Stimulated activated CD8-positive, alpha-beta memory T cell treated with anti-CD3 and anti-CD28 coated beads, Interleukin-7, amount 100 ng/mL, for 24 hours (primary cell): ENCODE measurements at places on chromosomes 6 and 20.

DNA sequence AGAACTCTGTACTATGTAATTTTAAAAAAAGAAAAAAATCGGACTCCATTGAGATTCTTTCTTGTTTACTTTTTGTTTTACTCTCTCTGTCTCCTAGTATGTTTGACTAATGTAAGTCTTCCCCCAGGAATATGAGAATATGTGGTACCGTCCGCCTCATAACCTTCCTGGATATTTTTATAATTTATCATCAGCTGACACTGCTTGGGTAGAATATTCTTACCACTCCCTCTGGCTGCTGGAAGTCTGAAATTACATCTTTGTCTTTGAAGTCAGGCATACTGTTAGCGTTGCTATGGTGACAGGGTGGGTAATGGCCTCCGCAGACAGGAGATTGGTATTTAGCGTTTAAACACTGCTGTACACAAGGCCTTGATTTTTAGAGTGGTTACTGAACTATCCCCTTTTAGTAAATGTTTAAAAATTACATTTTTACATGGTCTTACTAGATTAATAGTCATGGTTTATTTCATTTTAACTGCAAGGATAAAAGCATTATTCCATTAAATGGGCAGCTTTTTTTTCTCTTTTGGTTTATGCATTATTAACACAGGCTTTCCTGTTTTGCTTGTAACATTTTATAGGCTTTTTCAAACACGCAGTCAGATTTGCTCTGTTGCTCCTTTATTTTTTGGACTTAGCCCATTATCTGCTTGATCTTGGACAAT lies 176.4 kb downstream of the ARID1B start:
- DNase-seq: no peak

DNA sequence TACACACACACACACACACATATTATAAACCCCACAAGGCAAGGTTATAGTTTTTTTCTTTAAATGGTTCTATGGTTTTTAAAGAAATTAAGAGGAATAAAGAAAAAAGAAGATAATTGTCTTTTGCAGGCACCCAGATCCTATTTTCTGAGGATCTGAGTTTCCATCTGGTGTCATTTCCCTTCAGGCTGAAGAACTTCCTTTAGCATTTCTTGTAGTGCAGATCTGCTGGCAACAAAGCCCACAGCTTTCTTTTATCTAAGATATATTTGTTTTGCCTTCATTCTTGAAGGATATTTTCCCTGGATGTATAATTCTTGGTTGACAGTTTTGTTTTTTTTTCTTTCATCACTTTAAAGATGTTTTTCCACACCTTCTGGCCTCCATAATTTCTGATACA lies 57.6 kb upstream of the PMEPA1 start:
- no peak for DNase-seq

DNA sequence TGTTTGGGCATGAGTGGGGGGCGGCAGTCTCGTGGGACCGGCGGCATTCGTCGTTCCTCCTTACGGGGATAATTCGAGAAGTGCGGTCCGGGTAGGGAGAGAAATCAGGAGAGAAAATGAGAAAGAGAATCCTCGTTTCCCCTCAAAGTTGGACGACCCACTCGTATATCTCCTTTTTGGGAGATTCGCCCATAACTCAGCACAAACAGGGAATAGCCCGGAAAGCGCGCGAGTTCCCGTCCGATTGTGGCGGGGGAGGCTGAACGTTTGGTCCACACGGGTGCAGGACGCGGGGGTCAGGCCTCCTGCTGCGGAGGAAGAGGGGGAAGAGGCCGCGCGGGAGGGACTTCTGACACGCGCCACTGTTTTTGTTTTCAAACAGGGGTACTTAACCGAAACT lies 42.4 kb downstream of the POPDC3 start:
- no peak for DNase-seq

GRCh38 chr6:36147294-36147693 lies 17.0 kb downstream of the MAPK13 start:
- DNase-seq: no peak
